Retinal pigment epithelial cell (primary cell): ENCODE measurements at places on chromosomes 3 and 15.

DNA sequence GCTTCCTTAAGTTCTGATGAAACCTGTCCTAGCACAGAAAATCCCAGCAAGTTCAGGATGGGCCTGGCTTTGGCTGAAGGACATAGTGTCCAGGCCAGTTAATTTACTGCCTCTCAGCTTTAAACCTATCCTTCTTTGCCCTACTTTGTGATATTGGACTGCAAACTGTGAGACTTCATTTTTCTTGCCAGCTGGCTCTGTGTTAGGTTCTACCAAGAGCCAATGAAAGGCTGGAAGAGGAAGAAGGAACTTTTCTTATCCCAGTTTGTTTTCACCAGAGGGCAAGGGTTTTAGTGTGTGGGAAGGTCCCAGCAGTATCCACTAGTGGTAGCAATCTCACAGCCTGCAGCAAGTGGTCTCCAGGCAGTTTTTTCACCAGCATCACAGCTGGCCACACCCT, 18.2 kb downstream of the DCUN1D1 start:
- no peak for DNase-seq

DNA sequence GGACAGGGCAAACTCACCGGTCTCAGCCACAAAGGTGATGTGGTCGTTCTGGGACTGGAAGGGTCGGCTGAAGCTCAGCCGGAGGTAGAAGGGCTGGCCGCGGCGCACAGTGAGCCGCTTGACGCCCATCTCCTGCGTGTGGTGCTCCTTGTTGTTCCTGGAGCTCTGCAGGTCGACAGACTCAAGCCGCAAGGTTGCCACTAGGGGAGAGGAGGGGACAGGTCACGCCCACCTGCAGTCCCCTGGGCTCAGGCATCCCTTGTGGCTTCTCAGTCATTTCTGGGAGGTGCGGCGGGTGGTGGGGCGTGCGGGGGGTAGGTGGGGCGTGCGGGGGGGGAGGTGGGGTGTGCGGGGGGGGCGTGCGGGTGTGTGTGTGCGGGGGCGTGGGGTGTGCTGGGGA, 26.7 kb upstream of the TGM5 start:
- DNase-seq = no peak

DNA sequence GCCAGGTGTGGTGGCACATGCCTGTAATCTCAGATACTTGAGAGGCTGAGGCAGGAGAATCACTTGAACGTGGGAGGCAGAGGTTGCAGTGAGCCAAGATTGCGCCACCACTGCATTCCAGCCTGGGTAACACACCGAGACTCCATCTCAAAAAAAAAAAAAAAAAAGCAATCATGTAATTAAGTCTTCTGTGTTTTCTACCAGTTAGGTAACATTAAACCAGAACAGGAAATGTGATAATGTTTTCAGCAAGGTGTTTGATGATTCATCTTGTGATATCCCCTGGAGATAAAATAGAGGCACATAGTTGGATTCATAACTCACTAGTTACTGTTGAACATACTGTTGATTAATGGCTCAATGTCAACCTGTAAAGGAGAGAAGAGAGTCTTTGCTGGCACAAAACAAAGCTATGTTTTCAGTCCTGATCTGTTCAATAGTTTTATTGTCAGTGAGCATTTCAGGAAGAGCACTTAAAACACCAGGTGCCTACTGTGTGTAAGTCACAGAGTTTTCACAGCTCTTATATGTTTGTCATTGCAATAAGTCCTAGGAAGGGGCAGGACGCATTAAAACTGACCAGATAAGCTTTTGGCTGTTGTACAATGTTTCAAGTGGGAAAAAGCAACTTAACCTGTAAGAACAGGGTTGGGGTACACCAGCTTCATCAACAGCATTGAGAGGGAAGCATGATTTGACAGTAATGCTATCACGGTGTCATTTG, 19.5 kb downstream of the DNAJB11 start:
- DNase-seq = no peak

DNA sequence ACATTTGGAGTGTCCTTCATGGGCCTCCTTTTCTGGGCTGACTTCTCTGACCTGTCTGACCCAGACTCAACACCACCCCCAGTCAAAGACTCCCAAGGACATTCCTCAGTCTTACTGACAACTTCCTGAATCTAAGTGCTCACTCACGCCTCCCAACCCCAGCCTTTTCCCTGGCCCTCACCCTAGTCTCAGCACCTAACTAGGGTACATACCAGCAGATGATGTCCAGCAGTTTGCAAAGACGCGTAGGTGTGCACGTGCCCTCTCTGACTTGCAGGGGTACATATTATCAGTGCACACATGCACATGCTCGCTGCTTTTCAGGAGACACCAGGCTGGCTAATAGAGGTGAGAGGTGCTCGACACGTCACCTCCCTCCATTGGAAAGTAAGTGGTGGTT, 38.7 kb upstream of the SLCO2A1 start:
- DNase-seq = no peak

- no peak for DNase-seq
Measured at GRCh38 chr3:39343076-39343717, 13.7 kb downstream of the CCR8 start.

- DNase-seq = no peak
Measured at GRCh38 chr3:11379238-11379823, 107.1 kb downstream of the ATG7 start.

GRCh38 chr15:30882849-30883433, 20.8 kb upstream of the FAN1 start:
- no peak for DNase-seq

DNA sequence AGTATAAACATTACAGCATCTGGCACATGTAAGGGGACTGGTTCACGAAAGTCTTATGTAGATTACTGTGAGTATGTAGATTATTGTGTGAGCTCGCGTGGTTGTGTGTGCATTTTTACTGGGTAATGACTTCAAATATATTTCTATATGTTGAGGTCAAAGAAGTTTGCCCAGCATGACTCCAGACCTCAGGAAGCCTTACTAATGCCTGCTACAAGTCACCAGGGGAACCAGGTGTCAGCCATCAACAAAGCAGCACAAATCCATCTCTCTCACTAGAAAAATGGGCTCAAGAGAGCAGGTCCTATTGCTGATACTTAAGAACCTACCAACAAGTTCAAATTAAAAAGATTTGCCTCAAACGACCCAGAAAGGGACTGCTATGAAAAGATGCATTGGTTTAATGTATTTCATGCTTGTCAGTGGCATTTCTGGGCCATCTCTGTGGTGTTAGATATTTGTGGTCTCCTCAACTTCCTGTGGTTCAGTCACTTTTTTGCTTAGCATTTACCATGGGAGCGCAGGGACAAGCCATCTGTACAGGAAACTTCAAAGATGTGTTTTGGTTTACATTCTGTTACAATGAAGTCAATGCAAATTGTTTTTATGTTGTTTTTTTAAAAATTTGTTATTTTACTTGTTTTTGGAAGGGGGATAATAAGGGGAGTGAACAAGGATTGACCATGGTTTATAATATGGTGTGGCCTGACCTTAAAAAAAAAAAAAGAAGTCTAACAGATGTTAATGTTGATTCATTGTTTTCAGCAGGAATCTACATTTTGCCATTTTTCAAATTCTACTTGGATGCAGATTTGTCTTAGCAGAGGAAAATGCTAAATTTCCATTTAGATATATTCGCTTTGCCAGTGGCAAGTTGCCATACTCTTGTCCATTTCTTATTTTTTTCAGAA, 172.1 kb upstream of the ADAMTS9 start:
- no peak for DNase-seq
